ENCODE measurements at places on chromosomes 5 and 9.

GRCh38 chr5:123976379-123977033 lies 464.5 kb downstream of the CSNK1G3 start:
- no peak for DNase-seq

DNA sequence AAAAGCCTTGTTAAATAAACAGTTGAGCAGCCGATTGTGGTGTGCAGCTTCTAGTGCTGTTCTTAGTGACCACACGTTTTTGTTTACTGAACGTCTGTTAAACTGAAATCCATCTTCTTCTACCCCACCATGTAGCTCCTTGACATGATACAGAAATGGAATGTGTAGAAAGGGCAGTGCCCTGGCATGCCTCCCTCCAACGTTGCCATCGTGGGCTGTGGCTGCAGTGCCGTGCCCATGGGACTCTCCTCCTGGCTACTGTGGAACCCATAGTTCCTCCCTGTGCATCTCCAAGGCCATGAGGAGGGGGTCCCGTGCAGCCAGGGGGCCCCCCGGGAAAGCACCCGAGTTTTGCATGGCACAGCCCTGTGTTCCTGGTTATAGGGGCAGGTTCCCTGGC lies 23.3 kb upstream of the TGFBI start:
- DNase-seq, result no peak

GRCh38 chr9:92563116-92564100 lies 27.6 kb upstream of the ECM2 start:
- DNase-seq, result no peak

DNA sequence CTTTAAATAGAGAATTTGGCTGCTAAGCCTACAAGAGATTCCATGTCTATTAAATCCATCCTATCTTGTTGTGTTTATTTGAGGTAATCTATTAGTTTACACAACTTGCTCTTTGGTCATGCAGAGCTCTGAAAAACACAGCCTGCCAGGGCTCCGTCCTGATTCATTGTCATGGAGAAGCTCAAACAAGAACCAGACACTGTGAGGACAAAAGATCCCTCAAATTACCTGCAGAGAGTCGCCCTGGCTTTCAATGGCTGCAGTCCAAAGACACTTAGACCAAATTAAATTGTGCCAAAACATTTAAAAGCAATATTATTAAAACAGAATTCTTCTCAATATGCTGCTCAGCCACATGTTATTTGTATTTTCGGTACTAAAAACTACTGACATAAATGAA lies 60.1 kb downstream of the CDH18 start:
- DNase-seq, result no peak

DNA sequence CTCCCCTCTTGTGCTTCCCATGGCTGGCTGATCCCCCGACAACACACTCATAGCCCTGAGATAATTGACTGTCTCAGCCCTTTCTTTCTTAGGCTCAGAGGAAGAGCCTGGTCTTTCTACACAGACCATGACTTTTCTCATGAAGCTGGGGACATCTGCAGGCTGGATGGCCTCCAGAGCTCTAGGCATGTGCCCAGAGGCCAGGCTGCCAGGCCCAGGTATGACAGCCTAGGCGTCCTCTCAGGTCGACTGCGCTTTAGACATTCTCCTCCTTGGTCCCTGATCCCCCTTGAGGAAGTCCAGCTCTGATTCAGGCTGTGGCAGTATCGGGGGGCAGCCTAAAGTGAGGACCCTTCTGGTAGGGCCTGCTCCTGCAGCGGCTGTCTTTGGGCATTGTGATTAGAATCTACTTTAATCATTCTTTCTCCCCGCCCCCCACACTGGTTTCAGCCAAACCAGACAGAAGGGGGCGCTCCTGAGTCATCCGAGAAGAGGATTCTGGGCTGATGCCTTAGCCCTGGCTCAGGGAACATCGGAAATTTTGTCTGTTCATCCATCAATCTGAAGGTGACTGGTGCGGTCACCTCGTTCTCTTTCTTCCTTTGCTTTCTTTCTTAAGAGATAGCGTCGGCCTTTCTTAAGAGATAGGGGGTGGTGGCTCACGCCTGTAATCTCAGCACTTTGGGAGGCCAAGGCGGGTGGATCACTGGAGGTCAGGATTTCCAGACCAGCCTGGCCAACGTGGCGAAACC lies 66.5 kb upstream of the HSPA9 start:
- DNase-seq, result peak; percentile 82

- DNase-seq, result no peak
Measured at GRCh38 chr5:89436464-89436863, 553.5 kb upstream of the MEF2C start.

DNA sequence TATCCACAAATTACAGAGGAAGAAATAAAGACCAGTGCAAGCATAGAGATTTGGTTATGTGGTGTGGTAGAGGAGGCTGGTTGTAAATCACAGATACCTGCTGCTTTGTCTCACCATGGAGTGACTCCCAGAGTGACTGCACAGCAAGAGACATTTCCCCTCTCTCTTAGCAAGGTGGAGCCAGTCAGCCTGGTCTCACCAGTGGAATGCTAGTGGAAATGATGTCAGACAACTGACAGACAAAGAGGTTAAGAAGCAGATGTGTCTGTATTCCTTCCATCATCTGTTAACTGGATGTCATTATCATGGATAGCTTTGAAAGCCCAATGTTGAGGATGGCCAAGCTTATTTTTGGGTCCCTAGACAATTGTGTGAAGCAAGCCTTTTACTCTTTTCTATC lies 509.4 kb upstream of the SEMA6A start:
- DNase-seq, result no peak

- no peak for DNase-seq
Measured at GRCh38 chr5:139131921-139132432, 66.2 kb downstream of the SIL1 start.

GRCh38 chr5:157983906-157984551 lies 125.1 kb upstream of the CLINT1 start:
- no peak for DNase-seq
